ENCODE measurements at places on chromosomes 3 and 15.

DNA sequence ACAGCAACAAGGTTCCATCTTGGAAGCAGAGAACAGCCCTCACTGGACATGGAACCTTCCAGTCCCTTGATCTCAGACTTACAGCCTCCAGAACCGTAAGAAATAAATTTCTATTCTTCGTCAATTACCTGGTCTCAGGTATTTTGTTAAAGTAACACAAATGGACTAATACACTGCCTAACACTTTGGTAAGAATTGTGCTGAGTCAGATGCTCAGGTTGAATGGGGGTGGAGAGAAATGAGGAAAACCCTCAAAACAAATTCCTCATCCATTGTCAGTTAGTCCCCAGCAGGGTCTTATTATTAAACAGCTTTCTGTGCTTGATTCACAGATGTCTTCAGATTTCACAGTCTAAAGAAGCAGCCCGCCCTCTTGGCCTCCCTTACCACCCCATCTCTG, 306.2 kb upstream of the SLCO3A1 start:
- DNase-seq, result no peak

GRCh38 chr3:5069627-5070026, 52.5 kb upstream of the ARL8B start:
- no peak for DNase-seq

DNA sequence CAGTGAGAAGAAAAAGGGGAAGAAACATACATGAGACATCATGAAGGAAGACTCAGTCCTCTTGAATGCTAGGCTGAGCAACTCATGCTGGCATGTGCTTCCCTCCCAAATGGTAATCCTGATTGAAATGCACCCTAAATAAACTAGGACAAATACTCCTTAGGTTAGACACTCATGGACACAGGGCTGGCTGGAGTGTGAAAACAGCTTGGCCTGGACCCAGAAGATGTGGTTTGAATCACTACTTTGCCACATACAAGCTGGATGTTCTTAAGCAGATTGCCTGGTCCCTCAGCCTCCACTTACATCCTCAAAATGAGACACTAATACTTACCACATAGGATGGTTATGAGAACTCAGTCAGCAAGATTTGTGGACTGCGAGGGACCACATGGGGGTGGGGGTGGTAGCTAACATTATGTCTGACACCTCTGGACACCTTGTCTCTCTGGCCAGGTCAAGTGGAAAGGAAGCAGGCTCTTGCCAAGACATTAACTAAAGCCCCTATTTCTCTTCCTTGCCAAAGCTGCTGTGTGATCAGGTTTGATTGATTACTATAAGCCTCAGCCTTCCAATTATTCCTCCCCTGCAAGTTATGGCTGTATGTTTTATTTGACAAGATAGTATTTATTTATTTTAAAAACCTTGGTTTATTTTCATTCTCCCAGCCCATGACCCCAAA, 138.9 kb upstream of the SLC7A14 start:
- DNase-seq, result peak; percentile 92

DNA sequence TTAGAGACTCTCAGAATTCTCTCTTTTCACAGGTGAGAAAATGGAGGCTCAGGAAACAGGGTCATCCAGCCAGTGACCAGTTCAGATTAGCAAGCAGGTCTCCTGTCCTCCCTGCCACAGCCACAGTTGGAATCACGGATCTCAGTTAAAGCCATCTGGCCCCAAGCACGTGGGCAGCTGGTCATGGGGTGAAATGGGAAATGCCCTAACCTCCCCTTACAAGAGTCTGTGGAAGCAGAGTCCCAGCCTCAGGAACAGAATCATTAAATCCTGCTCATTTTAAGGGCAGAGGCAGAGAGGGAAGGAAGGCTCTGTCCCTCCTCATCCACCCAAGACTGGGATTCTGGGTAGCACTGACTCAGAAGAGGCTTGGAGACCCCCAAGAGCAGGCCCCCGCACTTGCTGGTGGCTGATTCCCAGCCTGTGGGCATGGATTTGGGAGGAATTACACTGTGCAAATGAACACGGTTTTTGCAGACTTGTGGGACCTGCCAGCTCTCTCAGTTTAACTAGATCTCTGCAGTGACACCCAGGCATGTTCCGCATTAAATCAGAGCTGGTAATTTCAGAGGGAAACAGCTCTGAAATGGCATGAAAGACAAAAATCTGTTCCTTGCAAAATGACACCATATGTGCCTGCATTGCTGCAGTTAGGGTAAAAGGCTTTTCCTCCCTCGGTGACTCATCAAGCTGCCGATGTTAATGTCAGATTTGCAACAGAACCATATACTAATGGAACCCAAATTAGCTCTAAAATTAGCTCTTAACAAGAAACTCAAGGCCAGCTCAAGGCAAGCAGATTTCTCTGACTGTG, 89.0 kb downstream of the BDH1 start:
- peak; percentile 27 for DNase-seq
